Naive thymus-derived CD8-positive, alpha-beta T cell (primary cell): ENCODE measurements at places on chromosomes 1 and 21.

DNA sequence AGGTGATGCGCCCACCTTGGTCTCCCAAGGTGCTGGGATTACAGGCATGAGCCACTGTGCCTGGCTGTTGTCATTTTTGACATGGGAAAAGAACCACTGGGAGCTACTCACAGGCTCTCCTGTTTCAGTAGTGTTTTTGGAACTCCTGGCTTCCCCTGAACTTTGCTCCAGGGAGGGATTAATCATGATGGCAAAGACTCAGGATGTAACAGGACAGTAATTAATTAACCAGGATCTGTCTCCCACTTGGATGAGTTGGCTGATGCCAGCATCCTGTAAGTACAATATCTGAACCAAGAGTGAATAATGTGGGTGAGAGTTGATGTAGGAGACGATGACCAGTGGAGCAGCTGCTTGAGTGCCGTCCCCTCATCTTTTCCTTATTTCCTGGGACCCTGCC, 4.9 kb downstream of the SFT2D2 start:
- peaks cover 7% of the 10 kb centered on the region for H3K36me3 ChIP-seq
- no peaks in the 10 kb centered on the region for H3K27me3 ChIP-seq
- peaks cover 37% of the 10 kb centered on the region for H3K4me1 ChIP-seq
- DNase-seq, result no peak
- no peak overlapping the region for H3K4me3 ChIP-seq

DNA sequence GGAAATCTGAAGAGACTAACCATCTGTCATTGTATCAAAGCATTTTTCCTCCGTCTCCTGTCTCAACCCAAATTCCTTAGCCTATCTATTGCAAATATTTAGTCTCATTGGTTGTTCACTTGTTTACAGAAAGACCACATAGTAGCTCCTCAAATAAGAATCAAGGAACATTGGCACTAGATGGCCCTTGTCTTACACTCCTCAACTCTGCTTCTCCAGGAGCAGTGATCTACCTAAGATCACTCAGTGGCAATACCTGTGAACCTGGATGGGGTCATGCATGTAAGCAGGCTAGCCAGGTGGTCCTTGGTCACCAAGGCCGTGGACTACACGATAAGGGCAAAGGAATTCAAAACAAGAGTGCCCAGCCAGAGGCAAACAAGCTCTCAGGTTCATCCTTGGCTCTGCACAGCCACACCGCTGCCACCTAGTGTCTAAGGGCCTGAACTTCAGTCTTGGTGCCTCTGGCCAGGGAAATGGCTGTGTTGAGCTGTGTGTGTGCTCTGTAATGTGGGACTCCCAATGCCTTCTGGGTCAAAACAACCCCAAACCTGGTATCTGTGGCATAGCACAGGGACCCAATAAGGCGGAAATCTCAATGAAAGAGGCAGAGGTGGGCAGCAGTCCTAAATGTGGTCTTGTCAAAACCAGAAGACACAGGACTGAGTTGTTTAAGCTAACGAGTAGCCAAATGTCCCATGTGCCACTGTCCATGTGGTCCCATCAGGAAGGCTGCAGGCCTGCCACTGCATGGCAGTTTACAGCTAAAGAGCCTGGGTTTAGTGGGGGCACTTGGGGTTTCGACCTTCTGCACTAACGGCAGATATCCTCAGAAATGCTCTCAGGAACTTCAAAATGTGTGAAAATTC, 54.5 kb downstream of the GPR161 start:
- H3K27ac ChIP-seq, result no peak overlapping the region
- peak; percentile 60 for DNase-seq
- H3K36me3 ChIP-seq, result no peaks in the 10 kb centered on the region
- no peaks in the 10 kb centered on the region for H3K27me3 ChIP-seq

DNA sequence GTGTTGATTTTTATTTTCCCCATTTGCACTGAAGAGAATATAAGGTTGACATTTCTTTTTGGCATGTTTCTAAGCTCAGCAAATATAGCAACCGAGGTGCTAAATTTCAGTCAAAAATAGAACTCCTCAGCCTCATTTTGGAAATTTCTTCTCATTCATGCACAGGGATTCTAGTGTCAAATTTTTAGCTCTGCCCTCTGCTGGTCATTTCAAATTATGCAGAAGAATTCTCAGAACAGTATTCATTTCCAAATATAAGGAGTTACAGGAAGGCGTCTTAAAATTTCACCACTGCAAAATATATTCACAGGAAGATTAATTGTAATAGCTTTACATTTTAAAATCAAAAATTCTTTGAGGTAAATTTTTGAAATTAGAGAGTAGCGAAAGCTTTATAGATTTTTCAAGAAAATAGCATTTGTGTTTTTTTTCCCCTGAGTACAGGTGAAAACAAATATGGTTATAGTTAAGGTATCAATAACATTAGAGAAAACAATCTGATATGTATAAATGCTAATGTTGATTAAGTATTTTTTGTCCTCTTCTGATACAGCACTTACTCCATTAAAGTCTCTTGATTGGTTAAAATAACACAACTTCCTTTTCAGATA, 57.9 kb downstream of the FMN2 start:
- no peak overlapping the region for H3K4me3 ChIP-seq
- peaks cover 25% of the 10 kb centered on the region for H3K27me3 ChIP-seq
- H3K36me3 ChIP-seq, result no peaks in the 10 kb centered on the region
- no peaks in the 10 kb centered on the region for H3K4me1 ChIP-seq
- DNase-seq, result no peak

GRCh38 chr1:62265956-62266935, 53.0 kb downstream of the KANK4 start:
- peaks cover 6% of the 10 kb centered on the region for H3K27me3 ChIP-seq
- no peak for DNase-seq
- peaks cover 2% of the 10 kb centered on the region for H3K36me3 ChIP-seq
- peak overlapping the region; percentile 30 for H3K27ac ChIP-seq
- no peak overlapping the region for H3K4me3 ChIP-seq

GRCh38 chr1:234583755-234584419, 26.1 kb downstream of the IRF2BP2 start:
- H3K4me3 ChIP-seq, result no peak overlapping the region
- H3K27ac ChIP-seq, result no peak overlapping the region
- H3K36me3 ChIP-seq, result no peaks in the 10 kb centered on the region
- H3K27me3 ChIP-seq, result peaks cover 5% of the 10 kb centered on the region

DNA sequence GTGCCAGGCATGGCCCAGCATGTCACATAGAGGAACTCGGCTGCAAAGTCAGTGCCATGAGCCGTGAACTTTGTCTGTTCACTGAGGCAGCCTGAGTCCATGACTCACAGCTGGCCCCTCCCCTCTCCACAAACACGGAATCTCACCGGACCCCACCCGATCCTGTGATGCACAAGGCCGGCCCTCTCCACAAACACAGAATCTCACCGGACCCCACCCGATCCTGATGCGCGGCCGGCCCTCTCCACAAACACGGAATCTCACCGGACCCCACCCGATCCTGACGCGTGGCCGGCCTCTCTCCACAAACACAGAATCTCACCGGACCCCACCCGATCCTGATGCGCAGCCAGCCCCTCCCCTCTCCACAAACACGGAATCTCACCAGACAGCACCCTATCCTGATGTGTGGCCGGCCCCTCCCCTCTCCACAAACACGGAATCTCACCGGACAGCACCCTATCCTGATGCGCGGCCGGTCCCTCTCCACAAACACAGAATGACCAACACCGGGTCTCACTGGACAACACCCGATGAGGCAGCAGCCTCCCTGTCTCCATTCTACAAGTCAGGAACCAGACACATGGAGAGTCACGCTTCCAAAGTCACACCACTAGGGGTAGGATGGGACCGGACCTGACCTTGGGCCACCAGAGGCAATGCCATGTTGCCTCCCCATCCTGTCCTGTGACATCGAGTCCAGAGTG, 39.6 kb upstream of the GPR153 start:
- H3K4me3 ChIP-seq, result no peak overlapping the region
- DNase-seq, result no peak
- H3K27me3 ChIP-seq, result no peaks in the 10 kb centered on the region
- H3K36me3 ChIP-seq, result no peaks in the 10 kb centered on the region
- no peaks in the 10 kb centered on the region for H3K4me1 ChIP-seq
- no peak overlapping the region for H3K27ac ChIP-seq

DNA sequence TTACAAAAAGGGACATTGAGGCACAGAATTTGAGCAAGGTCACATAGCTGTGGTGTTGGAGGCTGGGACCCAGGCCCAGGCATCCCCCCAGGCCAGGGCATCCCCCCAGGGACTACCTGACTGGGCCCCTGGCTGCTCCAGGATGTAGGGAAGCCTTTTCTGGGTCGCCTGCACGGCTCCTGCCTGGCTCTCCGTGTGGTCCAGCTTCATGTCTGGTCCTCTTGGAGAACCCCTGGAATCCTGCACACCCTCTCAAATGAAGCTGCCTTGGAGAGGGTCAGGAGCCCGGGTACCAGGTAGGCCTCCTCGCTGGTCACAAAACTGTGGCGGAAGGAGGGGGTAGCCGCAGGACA, 919 bp upstream of the CELSR2 start:
- H3K4me3 ChIP-seq, result no peak overlapping the region
- peaks cover 18% of the 10 kb centered on the region for H3K4me1 ChIP-seq
- H3K27me3 ChIP-seq, result peaks cover 10% of the 10 kb centered on the region
- no peaks in the 10 kb centered on the region for H3K36me3 ChIP-seq

- peak overlapping the region; percentile 72 for H3K4me3 ChIP-seq
- no peaks in the 10 kb centered on the region for H3K36me3 ChIP-seq
- no peaks in the 10 kb centered on the region for H3K27me3 ChIP-seq
- peak; percentile 51 for DNase-seq
- peak overlapping the region; percentile 63 for H3K27ac ChIP-seq
- peaks cover 15% of the 10 kb centered on the region for H3K4me1 ChIP-seq
Observed at GRCh38 chr21:35138665-35139381, 89.7 kb upstream of the RUNX1 start.
